ENCODE measurements at places on chromosomes 7 and 10. TPM values are rescaled to one million over a fixed set of nuclear protein-coding genes. Genes with fewer than 3 reads are reported as not detected.

The FKBP6 gene
- total RNA-seq = not detected

The SPDYE2 gene
- total RNA-seq = not detected

The NYAP1 gene
- total RNA-seq = 0.18 TPM

The VGF gene
- total RNA-seq = 0.16 TPM

The NODAL gene
- not detected for total RNA-seq

The CYP17A1 gene
- not detected for total RNA-seq

The TUBAL3 gene
- not detected for total RNA-seq

The BLNK gene
- not detected for total RNA-seq

The KNDC1 gene
- total RNA-seq = not detected

The TET1 gene
- 0.63 TPM for total RNA-seq

Data from CD8-positive, alpha-beta memory T cell (primary cell).